ENCODE measurements at places on chromosomes 2 and 18. TPM values are rescaled to one million over a fixed set of nuclear protein-coding genes. Genes with fewer than 3 reads are reported as not detected.
A peak's percentile ranks its signal among the peaks of the same experiment; 100 is the strongest.

GRCh38 chr18:69158944-69159343 lies 241.7 kb upstream of the DOK6 start:
- H3K4me1 ChIP-seq: no peaks in the 10 kb centered on the region
- no peak overlapping the region for H3K27ac ChIP-seq

DNA sequence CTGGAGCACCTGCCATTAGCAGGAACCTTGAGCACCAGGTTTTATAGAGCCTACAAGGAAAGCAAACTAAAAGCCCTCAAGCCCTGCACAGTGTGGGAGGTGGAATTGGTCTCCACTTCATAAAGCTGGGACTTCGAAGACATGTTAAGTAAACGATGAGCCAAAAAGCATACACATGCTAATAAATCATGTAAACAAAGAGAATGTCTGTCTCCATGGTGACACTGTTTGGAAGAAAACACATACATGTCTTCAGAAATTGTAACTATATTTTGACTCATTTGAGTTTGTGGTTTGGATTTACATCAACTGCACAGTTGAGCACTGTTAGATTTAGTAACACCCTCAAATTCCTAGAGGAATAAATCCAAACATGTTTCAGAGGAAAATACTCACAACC lies 978.5 kb upstream of the LRRTM1 start:
- no peaks in the 10 kb centered on the region for H3K4me1 ChIP-seq
- no peak for DNase-seq
- H3K27me3 ChIP-seq: no peaks in the 10 kb centered on the region

DNA sequence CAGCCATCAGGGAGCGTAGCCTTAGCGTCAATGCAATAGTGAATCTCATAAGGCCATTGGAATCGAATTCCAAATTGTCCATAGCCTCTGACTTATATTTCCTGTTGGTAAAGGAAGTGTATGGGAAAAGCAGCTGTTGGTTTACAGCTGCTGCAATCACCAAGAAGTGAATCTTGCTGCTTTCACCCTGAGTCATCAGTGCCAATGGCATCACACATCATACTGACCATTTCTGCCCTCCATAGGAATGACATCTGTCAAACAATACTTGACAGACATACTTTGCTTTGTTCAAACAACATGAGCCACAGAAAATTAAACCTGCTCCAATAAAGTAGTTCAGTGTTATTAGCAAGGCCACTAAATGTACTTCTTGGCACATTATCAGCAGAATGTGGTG lies 111.2 kb upstream of the KLHL29 start:
- no peak overlapping the region for H3K27ac ChIP-seq
- no peak for DNase-seq
- peaks cover 7% of the 10 kb centered on the region for H3K27me3 ChIP-seq
- no peak overlapping the region for H3K4me3 ChIP-seq

- no peak for DNase-seq
- peaks cover 15% of the 10 kb centered on the region for H3K36me3 ChIP-seq
- peaks cover 8% of the 10 kb centered on the region for H3K4me1 ChIP-seq
Observed at GRCh38 chr2:74873012-74873665, 39.2 kb downstream of the HK2 start.

DNA sequence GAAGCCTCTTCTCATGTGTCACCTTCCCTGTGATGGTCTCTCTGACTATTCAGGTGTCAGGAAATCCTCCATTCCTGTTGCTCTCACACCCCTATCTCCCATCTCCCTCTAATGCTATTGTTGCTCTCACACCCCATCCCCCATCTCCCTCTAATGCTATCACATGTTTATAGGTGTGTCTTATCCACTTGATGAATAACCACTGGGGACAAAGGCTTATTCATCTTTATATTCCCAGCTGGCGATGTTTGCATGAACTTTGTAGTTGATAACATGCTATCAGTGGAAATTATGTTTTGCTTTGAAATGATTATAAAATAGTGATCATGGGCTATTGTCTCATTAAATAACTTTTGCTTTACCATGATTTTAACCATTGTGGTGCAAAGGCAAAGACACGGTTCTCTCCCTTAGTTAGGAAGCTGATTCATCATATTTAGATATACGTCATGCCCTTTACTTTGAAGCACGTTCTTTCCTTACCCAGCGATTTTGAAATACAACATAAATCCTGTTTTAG lies 220.5 kb downstream of the PMAIP1 start:
- no peaks in the 10 kb centered on the region for H3K36me3 ChIP-seq
- peaks cover 18% of the 10 kb centered on the region for H3K4me1 ChIP-seq
- DNase-seq: no peak
- no peak overlapping the region for H3K27ac ChIP-seq
- no peaks in the 10 kb centered on the region for H3K27me3 ChIP-seq
- no peak overlapping the region for H3K4me3 ChIP-seq

GRCh38 chr2:161710131-161710915 lies 86.1 kb downstream of the SLC4A10 start:
- H3K36me3 ChIP-seq: no peaks in the 10 kb centered on the region
- no peak overlapping the region for H3K4me3 ChIP-seq
- no peak for DNase-seq
- H3K4me1 ChIP-seq: no peaks in the 10 kb centered on the region

- H3K27ac ChIP-seq: no peak overlapping the region
- DNase-seq: no peak
- no peak overlapping the region for H3K4me3 ChIP-seq
- H3K4me1 ChIP-seq: peaks cover 4% of the 10 kb centered on the region
- no peaks in the 10 kb centered on the region for H3K27me3 ChIP-seq
Observed at GRCh38 chr2:30747206-30747605, 60.0 kb downstream of the CAPN13 start.

DNA sequence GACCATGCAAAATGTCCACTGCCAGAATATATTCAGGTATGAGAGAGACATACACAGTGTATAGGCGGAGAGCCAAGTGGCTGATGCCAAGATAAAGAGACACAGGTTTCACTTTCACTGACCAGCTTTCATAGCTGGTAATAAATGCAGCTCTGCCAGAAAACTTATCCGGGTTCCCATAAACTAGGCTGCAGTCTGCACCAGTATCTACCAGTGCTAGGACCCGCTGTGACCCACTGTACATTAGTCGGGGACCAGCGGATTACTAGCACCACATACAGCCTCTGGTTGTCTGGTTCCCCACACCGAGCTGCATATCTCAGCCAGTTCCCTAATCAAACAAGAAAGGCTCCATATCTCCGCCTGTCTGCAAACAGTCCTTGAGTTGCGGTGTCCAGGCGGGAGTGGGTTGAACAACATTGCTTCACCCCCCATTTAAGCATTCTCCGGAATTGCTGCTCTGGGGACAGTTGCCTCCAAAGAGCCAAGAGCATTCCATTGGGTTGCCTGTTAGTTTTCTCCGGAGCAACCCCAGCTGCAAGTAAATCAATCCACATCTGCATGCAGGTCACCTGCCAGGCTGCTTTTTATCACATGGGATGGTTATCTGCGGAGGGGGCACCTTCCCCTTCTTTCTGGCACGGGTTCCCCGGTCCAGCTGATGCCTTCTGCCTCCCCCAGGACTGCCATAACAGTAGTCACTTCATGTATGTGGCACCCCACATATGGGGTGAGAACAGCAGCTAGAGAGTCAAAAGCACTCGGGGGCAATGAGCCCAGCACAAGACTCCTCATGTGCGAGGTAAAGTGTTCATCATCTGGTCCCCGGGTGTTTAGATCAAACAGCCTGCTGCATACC lies 18.0 kb upstream of the KLHL23 start:
- no peak overlapping the region for H3K27ac ChIP-seq
- H3K4me1 ChIP-seq: peaks cover 15% of the 10 kb centered on the region
- peaks cover 8% of the 10 kb centered on the region for H3K36me3 ChIP-seq
- H3K27me3 ChIP-seq: no peaks in the 10 kb centered on the region
- peak overlapping the region; percentile 33 for H3K4me3 ChIP-seq

- H3K36me3 ChIP-seq: peaks cover 11% of the 10 kb centered on the region
- no peak for DNase-seq
- no peaks in the 10 kb centered on the region for H3K27me3 ChIP-seq
- no peaks in the 10 kb centered on the region for H3K4me1 ChIP-seq
Observed at GRCh38 chr2:30584116-30584515, 137.1 kb downstream of the LCLAT1 start.

- DNase-seq: peak; percentile 26
- peaks cover 49% of the 10 kb centered on the region for H3K4me1 ChIP-seq
- no peaks in the 10 kb centered on the region for H3K27me3 ChIP-seq
- peak overlapping the region; percentile 9 for H3K4me3 ChIP-seq
- peak overlapping the region; percentile 17 for H3K27ac ChIP-seq
- peaks cover 4% of the 10 kb centered on the region for H3K36me3 ChIP-seq
Observed at GRCh38 chr18:57150828-57151227, 3.9 kb downstream of the BOD1L2 start.

DNA sequence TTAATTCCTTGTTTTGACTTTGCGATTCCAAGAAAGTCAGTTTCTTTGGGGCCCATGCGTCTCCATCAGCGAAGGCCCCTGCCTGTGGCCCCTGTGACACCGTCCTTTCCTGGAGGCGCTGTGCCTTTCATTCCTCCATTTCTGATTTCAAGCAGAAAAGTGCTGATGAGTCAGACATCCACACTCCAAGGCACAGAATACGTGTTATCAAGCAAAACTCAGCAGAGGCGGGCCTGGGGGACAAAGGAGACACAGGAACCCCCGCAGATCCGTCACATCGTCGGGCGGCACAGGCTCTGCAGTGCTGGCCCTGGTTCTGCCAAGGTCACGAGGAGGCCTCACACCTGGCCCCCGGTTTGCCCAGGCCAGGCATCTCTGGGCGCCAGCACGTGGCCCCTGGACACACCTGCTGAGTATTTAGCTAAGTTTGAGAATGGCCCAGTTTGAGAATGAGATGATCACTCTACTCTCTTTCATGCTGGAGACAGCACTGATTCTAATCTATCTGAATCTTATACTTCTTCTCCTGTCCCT lies 7.2 kb upstream of the SALL3 start:
- peaks cover 1% of the 10 kb centered on the region for H3K4me1 ChIP-seq
- no peak for DNase-seq
- H3K27me3 ChIP-seq: peaks cover 87% of the 10 kb centered on the region

DNA sequence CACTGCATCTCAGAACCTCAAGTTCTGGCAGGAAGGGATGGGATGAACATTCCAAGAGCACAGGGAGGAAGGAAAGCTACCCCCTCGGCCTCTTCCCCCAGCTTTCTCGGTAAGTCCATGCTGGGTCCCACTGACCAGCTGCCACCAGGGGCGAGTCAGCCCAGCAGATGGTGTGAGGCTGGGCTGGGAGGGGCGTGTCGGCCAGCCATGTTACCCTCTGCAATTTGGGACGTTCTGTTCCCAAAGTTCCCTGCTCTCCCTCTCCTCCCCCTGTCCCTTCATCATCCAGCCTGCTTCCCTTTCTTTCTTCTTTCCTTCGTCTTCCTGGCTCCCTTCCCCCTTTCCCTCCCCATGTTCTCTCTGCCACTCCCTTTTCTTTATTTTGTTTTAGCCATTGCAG lies 74.3 kb upstream of the TNP1 start:
- no peak for DNase-seq
- H3K4me1 ChIP-seq: peaks cover 4% of the 10 kb centered on the region
- peaks cover 4% of the 10 kb centered on the region for H3K27me3 ChIP-seq
- H3K36me3 ChIP-seq: no peaks in the 10 kb centered on the region

DNA sequence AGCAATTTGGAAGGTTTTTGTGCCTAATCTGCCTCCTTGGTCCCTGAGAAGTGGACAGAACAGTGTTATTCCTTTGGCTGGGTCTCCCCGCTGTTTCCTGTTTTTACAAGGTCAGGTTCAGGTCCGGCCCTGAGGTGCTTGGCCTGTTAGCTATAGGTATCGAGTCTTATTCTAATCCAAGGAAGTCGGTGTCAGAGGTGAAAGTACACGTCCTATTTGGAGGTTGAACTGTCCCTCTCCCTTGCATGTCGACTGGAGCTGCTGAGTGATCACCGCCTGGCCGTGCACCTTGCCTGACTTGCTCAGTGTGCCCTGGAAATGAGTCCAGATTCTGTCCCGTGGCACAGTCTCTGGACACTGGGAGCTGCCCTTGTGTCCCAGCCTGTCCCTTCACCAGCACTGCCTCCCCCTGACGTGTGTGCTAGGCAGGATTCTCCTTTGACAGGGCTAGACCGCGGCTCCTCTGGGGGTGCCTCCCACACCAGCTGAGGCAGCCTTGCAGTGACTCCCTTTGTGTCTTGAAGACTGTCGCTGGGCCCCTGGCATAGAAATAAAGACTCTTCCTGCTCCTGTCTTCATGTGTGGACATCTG lies 65.7 kb upstream of the RBM44 start:
- H3K27ac ChIP-seq: peak overlapping the region; percentile 94
- peaks cover 60% of the 10 kb centered on the region for H3K4me1 ChIP-seq
- H3K36me3 ChIP-seq: peaks cover 6% of the 10 kb centered on the region
- peak overlapping the region; percentile 27 for H3K4me3 ChIP-seq
- DNase-seq: no peak

GRCh38 chr18:51120809-51121596 lies 76.5 kb downstream of the MEX3C start:
- no peaks in the 10 kb centered on the region for H3K4me1 ChIP-seq
- H3K27me3 ChIP-seq: no peaks in the 10 kb centered on the region
- peaks cover 2% of the 10 kb centered on the region for H3K36me3 ChIP-seq

DNA sequence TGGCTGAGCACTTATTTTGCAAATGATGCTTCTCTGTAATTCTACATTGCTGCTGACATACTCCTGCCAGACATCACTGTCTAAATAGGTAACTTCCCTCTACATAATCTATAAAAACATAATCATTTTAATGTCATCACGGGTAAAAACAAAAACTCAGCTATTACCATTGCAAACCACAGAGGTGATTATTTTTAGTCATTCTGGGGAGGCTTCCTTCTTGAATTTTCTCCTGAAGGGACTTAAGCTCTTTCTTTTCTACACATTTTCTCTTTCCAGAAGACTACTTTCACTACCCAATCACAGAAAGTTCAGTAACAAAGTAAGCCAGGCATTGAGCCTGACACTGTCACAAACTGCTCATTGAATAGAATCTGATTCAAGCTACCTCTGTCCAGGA lies 40.4 kb upstream of the NFU1 start:
- no peak overlapping the region for H3K27ac ChIP-seq
- H3K4me1 ChIP-seq: peaks cover 14% of the 10 kb centered on the region
- H3K27me3 ChIP-seq: no peaks in the 10 kb centered on the region
- H3K4me3 ChIP-seq: no peak overlapping the region

DNA sequence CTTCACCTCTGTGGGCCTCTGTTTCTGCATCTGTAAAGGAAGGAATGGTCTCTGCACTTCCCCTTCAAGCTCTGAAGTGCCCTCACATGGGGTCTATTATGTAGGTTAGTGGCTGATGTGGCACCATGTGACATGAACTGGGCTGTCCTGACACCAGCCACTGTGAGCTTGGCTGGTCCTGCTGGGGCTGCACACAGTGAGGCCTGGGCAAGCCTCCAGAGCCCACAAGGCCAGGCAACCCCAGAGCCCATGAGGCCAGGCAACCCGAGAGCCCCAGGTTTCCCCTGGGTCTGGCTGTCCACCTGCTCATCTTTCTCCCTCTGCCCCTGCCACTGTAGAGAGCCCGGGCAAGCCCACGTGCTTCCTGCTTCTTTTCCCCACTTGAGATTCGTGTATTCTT lies 150.1 kb upstream of the SMAD2 start:
- DNase-seq: no peak
- no peaks in the 10 kb centered on the region for H3K4me1 ChIP-seq
- peaks cover 9% of the 10 kb centered on the region for H3K27me3 ChIP-seq
- no peak overlapping the region for H3K4me3 ChIP-seq
- H3K27ac ChIP-seq: no peak overlapping the region
- H3K36me3 ChIP-seq: no peaks in the 10 kb centered on the region

The C2orf78 gene
- not detected for total RNA-seq

The CNDP1 gene
- 0.29 TPM for total RNA-seq

The CRYGD gene
- not detected for total RNA-seq

The CERKL gene
- 2.9 TPM for total RNA-seq

The PTMA gene
- total RNA-seq: 1,116 TPM

The RGPD3 gene
- total RNA-seq: 0.38 TPM

The UGT1A5 gene
- not detected for total RNA-seq

The GPR39 gene
- total RNA-seq: 4.0 TPM

The KIDINS220 gene
- 99.2 TPM for total RNA-seq

The GPR155 gene
- total RNA-seq: 0.74 TPM
